Stimulated activated CD8-positive, alpha-beta memory T cell treated with anti-CD3 and anti-CD28 coated beads, Interleukin-7, amount 100 ng/mL, for 24 hours (primary cell): ENCODE measurements at places on chromosomes 1 and 21.

DNA sequence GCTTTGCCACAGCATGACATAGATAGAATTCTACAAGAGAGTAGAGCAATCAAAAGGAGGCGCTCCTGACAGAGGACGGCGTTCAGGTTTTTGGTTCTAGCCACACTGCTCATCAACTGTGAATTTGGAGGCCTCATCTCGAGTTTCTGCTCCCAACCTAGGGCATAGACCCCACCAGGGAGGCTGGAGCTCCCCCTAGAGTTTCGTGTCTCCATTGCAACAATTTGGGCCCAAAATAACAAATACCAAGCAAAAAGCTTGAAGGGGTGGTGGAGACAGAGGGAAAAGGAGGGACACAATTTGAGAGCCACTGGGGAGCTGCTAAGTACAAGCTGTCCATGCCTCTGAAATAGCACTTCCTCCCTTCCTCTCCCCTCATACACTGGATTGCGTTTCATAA is 297.0 kb downstream of the GPATCH2 start:
- no peak for DNase-seq

GRCh38 chr1:6832531-6833188 is 47.4 kb downstream of the CAMTA1 start:
- DNase-seq = no peak

DNA sequence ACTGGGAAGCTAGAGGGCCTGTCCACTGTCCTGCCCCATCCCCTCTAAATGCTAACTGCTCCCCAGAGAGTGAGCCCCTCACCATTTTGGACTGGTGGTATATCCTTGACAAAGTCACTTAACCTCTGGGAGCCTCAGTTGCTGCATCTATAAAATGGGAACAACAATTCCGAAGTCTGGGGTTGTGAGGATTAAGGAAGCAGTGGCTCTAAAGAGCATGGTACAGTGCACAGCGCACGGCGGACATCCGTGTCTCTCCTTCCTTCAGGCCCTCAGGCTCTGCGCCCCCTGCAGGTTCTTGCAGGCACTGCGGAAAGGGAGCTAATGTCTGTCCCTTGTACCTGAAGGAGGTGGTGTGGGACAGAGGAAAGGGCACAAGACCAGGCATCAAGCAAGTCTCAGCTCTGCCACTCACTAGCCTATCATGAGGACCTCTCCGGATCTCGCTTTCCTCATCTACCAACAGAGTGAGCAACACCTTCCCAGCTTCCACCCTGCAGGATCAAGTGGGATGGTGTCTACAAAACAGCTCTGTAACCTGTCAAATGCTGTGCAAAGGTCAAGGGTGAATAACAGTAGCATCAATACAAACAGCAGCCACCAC is 20.1 kb downstream of the ECE1 start:
- peak; percentile 77 for DNase-seq

- no peak for DNase-seq
Measured at GRCh38 chr1:207194197-207194596, 90.2 kb downstream of the C4BPA start.

DNA sequence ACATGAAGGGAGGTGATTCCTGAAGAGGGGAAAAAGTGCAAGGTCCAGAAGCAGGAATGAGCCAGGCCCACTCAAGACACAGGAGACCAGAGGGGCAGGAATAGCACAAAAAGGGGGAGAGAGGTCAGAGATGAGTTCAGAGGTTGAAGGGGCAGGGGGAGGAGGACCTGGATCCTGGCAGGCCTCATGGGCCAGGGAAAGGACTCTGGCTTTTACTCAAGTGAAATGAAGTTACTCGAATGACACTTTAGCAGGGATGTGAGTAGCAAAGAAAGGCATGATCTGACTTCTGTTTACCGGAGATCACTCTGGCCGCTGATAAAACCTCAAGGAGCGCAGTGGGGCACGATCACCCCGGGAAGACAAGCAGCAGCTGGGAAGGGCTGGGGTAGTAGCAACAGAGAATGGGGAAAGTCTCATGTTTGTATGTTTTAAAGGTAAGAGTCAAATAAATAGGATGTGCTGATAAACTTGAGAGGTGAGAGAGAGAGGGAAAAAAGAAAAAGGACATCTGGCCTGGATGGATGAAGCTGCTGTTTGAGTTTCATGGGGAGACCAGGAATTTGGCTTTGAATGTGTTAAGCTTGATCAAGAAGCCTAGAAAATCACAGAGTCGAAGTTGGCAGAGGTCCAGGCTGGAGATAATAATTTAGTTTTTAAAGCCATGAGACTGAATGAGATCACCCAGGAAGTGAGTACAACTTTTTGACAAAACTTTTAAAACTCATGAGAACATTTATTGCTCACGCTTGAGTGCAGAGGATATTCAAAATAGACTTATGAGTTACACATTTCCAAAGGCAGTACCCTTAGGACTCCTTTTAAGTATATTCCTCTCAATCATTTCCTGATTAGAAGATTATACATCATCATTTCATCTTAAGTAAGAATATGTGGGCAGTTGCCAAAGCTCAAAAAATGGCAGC is 156.0 kb downstream of the RERE start:
- no peak for DNase-seq

- no peak for DNase-seq
Measured at GRCh38 chr21:20258542-20258941, 739.7 kb upstream of the NCAM2 start.

- no peak for DNase-seq
Measured at GRCh38 chr1:113169591-113169990, 96.6 kb downstream of the LRIG2 start.

DNA sequence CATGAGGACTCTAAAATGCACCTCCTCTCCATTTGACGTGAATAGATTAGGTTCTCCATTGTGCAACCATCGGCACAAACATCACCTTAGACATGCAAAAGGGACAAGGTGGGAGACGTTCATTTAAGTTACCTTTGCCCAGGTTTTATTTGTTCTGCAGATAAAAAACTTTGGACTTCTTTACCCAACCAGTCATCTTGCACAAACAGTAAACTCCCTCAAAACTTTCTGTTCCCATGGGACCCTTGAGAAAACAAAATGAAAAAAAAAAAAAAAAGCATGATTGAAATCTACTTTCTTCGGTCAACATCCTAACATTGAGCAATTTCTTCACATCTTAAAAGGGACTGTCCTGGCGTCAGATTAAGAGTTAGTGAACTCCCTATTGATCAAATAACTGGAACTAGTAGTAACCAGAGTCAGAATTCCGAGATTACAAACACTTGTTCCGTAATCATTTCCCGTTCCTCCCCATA is 31.4 kb upstream of the PROX1 start:
- no peak for DNase-seq

GRCh38 chr1:3031401-3032221 is 10.3 kb downstream of the ACTRT2 start:
- DNase-seq = no peak

- no peak for DNase-seq
Measured at GRCh38 chr1:26493267-26493666, 21.0 kb downstream of the HMGN2 start.

- DNase-seq = no peak
Measured at GRCh38 chr1:27003745-27004470, 8.7 kb downstream of the TENT5B start.

DNA sequence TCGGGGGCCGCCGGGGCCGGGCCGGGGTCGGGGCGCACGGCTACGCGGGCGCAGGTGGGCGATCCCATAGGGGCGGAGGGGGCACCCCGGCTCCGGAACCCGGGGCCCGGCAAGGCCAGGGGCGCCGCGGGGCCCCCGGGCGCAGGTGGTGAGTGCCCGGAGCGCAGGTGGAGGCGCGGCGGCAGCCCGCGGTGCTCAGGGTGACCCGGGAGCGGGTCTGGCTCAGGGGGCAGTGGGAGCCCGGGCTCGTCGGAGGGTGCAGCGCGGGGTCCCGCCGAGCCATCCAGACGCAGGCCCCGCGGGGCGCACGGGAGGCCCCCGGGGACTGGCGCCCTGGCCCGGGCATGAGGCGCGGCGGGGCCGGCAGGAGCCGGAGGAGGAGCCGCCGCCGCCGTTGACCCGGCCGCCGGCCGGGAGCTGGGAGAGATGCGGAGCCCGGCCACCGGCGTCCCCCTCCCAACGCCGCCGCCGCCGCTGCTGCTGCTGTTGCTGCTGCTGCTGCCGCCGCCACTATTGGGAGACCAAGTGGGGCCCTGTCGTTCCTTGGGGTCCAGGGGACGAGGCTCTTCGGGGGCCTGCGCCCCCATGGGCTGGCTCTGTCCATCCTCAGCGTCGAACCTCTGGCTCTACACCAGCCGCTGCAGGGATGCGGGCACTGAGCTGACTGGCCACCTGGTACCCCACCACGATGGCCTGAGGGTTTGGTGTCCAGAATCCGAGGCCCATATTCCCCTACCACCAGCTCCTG is 489 bp downstream of the CELSR2 start:
- DNase-seq = no peak

DNA sequence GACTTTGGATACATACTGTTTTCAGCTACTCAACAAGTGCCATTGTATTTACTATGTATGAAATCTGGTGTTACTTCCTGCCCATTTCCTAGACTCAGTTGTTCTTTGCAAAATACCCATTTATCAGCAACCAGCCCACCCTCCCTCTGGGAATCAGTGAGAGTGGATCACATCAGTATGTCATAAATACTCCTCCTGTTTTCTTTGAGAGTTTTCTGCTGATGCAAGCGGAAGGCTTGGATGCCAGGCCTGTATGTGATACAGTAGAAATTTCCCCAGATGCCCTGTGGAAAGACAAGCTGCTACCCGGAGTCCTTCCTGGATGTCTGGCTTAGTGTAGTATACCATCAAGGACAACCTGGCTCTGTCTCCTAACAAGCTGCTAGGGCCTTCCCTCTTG is 2.4 kb upstream of the PTPRC start:
- no peak for DNase-seq

DNA sequence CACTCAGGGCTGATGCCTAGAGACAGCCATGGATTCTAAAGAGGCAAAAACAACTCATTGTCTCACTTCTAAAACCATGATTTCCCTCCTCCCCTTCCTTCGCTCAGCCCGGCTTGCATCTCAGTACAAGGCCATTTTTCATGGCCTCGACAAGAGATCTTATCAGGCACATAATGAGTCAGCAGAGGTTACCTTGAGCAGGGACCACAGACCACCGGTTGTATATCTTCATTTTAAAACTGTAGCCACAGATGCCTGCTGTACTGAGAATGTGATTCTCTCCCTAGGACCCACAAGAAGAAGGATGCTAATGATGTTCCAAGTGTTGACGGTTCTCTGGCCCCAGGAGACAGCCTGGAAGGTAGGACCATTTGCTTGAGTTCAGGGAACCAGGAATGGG is 331.9 kb downstream of the AJAP1 start:
- no peak for DNase-seq

- DNase-seq = no peak
Measured at GRCh38 chr1:232776526-232777106, 28.6 kb upstream of the MAP10 start.

GRCh38 chr1:161223805-161224694 is 622 bp upstream of the APOA2 start:
- no peak for DNase-seq

- no peak for DNase-seq
Measured at GRCh38 chr1:234715252-234716014, 105.5 kb upstream of the IRF2BP2 start.

- DNase-seq = no peak
Measured at GRCh38 chr1:115314765-115315164, 23.3 kb downstream of the NGF start.

GRCh38 chr1:221031458-221032203 is 152.4 kb downstream of the HLX start:
- DNase-seq = no peak

DNA sequence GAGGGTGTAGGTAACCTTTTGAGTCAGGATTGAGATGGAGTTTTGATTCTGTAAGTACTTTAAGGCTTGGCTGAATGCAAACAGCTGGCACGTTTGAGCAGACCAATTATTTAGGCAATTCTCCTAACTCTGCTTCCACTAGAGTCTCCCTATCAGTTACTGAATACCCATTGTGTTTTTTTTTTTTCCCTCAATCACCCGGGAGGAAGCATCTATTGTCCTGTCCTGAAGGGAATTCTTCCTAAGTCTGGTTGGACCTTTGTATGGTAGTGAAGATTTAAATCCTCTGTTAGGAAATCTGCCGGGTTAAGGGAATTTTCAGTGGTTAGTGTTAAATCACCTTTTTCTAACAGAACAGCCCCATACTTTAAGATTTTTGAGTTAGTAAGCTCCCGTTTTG is 571.2 kb upstream of the USP24 start:
- DNase-seq = no peak

GRCh38 chr1:59396387-59396786 is 99.5 kb downstream of the FGGY start:
- DNase-seq = no peak

GRCh38 chr1:6805004-6805416 is 19.8 kb downstream of the CAMTA1 start:
- no peak for DNase-seq

GRCh38 chr1:109239409-109240068 is 9.8 kb upstream of the CELSR2 start:
- DNase-seq = no peak

- DNase-seq = no peak
Measured at GRCh38 chr1:26044971-26045721, 772 bp downstream of the SLC30A2 start.

GRCh38 chr1:67280696-67281095 is 27.0 kb upstream of the IL12RB2 start:
- DNase-seq = no peak

- no peak for DNase-seq
Measured at GRCh38 chr1:84598418-84598817, 24.2 kb upstream of the CTBS start.

GRCh38 chr1:172948457-172948856 is 102.3 kb downstream of the TNFSF18 start:
- DNase-seq = peak; percentile 8

GRCh38 chr1:9561429-9561828 is 22.2 kb downstream of the SLC25A33 start:
- DNase-seq = no peak

- DNase-seq = no peak
Measured at GRCh38 chr1:113581323-113581722, 178.0 kb downstream of the PHTF1 start.

- DNase-seq = no peak
Measured at GRCh38 chr21:38476385-38476784, 21.9 kb downstream of the ERG start.

DNA sequence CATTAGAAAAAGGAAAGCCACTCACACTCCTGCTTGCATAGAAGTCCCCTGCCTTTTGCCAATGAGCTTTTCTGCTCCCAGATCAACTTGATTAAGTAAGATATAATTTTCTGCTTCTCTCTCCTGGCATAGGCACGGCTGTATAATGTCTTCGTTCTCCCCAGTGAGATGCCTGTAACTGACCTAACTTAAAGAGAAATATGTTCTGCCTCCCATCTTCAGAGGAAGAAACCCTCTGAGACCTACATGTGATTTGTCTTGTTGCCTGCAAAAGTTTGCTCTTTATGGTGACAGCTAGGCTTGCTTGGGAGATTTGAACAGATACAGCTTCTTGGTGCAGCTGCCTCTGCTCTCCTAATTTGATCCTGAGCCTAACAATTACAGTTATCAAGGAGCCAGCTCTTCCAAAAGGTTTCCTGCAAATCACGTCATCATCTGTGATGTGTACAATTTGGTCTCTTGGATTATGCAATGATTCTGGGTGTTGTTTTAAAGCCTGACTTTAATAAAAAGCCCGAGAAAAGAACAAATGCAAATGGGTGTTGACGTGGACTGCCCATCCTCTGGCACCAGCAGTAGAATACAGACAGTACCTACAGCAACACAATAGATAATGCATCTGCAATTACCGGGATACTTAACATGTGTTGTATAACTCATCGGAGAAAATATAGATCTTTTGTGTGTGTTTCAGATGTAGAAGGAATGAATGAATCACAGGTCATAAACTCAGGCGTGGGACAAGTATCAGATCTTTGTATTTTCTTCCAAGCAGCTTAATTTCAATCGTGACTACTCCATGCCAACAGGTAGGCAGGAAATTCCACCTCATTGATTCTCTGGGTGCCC is 76.2 kb upstream of the KAZN start:
- DNase-seq = no peak
